ENCODE measurements at places on chromosomes 16 and 17.

- DNase-seq, result no peak
These were observed 8.2 kb upstream of the CD300E start for GRCh38 chr17:74631468-74632450.

- DNase-seq, result no peak
These were observed 9.3 kb downstream of the CCDC102A start for GRCh38 chr16:57527027-57527426.

- DNase-seq, result peak; percentile 38
These were observed 522 bp downstream of the NAGS start for GRCh38 chr17:44004761-44005526.

GRCh38 chr17:14332331-14332730 is 31.4 kb downstream of the HS3ST3B1 start:
- no peak for DNase-seq

DNA sequence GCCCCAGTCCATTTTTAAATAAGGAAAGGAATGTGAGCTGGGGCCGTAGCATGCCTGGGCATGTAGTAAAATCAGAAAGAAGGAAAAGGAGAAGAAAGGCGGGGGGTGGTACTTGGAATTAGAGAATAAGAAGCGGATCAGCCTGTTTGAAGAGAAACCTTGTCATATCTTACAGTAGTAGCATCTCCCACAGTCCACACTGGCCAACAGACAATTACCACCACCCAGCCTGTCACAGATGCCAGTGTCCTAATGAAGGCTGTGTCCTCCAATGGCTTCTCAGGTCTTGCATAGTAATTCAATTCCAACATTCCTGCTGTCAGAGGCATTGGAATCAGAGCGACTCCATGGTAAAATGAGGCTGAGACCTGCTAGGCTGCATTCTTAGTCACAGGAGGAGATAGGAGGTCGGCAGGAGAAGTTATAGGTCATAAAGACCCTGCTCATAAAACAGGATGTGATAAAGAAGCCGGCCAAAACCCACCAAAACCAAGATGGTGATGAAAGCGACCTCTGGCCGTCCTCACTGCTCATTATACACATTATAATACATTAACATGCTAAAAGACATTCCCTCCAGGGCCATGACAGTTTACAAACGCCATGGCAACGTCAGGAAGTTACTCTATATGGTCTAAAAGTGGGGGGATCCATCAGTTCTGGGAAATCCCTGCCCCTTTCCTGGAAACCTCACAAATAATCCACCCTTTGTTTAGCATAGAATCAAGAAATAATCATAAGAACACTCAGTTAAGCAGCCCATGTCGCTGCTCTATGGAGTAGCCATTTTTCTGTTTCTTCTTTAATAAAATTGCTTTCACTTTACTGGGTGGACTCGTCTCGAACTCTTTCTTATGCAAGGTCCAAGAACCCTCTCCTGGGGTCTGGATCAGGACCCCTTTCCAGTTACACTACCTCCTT is 9.6 kb upstream of the AKAP10 start:
- DNase-seq, result no peak

GRCh38 chr16:50956637-50957036 is 194.4 kb downstream of the SALL1 start:
- DNase-seq, result no peak

GRCh38 chr16:3748307-3748706 is 31.0 kb upstream of the TRAP1 start:
- no peak for DNase-seq

DNA sequence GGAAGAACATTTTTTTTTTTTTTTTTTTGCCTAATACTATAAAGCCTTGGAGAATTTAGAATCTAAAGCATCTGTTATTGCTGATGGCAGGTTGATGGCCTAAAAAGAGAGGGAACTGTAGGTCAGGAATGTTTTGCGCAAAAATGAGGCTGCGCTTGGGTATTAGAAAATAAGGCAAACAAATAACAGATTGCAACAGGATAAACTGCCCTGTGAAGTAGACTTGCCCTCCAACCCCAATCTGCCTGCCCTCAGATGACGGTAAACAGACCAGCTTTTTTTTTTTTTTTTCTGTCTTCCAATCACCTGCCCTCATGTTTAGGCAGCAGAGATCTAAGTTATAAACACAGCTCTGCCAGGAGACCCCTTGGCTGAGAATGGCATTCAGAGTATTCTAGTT is 3.8 kb upstream of the DHX8 start:
- no peak for DNase-seq

DNA sequence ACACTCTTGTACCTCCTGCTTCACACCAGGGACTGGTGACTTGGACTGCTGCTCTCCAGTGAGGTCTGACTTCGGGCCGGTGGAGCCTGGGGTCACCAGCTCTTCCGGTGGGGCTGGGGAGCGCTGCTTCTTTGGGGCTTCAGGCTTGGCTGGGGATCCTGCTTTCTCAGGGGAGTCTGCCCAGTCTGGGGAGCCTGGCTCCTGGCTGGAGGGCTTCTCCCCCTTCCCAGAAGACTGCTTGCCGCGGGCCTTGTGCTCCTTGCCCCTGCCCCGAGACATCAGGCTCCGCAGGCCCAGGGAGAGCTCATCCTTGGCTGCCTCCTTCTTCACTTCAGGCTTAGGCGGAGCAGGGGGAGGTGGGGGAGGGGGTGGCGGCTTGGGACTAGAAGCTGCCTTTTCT is 52.4 kb downstream of the MYO18A start:
- no peak for DNase-seq

All from stimulated activated CD4-positive, alpha-beta T cell treated with anti-CD3 and anti-CD28 coated beads, Interleukin-15, amount 100 ng/mL, for 24 hours (primary cell).